Activated CD8-positive, alpha-beta T cell treated with anti-CD3 and anti-CD28 coated beads, Interleukin-2, amount 10 ng/mL, durations not matched to agents 7 days and 5 days (primary cell): ENCODE measurements at places on chromosomes 2 and 18. TPM values are rescaled to one million over a fixed set of nuclear protein-coding genes. Genes with fewer than 3 reads are reported as not detected.

The MC2R gene
- not detected for total RNA-seq

The IL36RN gene
- total RNA-seq = not detected

The NGEF gene
- not detected for total RNA-seq

The OR6B2 gene
- not detected for total RNA-seq

The ZFAND2B gene
- total RNA-seq = 57.0 TPM

The IL36A gene
- 0.53 TPM for total RNA-seq

The PDE11A gene
- total RNA-seq = not detected

The ZNF385B gene
- total RNA-seq = not detected

The SCG2 gene
- not detected for total RNA-seq

The FECH gene
- 21.1 TPM for total RNA-seq

The SLC1A4 gene
- 48.8 TPM for total RNA-seq

The RESP18 gene
- not detected for total RNA-seq

The DSG2 gene
- 0.32 TPM for total RNA-seq

The TMEM198 gene
- total RNA-seq = 0.47 TPM

The DLX1 gene
- not detected for total RNA-seq

The GLI2 gene
- total RNA-seq = 1.9 TPM

The DOCK10 gene
- total RNA-seq = 344 TPM

The PLA2R1 gene
- not detected for total RNA-seq

The CHRNA1 gene
- total RNA-seq = not detected

The RRM2 gene
- total RNA-seq = 604 TPM

The AQP4 gene
- total RNA-seq = not detected

The CNDP1 gene
- total RNA-seq = not detected

The KCNG2 gene
- total RNA-seq = not detected

The CTAGE1 gene
- total RNA-seq = not detected

The ITPRIPL1 gene
- 43.5 TPM for total RNA-seq

The RNF152 gene
- total RNA-seq = not detected

The XRCC5 gene
- total RNA-seq = 394 TPM
